Cerebellum (tissue), 4 donors: ENCODE measurements at places on chromosomes 3 and 15. TPM values are rescaled to one million over a fixed set of nuclear protein-coding genes. Genes with fewer than 3 reads are reported as not detected.

MAGEL2 gene
- total RNA-seq: 3.4 TPM

GRCh38 chr3:61980041-61980440 lies 393.3 kb downstream of the FEZF2 start:
- DNase-seq: no peak

- DNase-seq: no peak
Measured at GRCh38 chr3:123628996-123629746, 44.3 kb upstream of the HACD2 start.

DNA sequence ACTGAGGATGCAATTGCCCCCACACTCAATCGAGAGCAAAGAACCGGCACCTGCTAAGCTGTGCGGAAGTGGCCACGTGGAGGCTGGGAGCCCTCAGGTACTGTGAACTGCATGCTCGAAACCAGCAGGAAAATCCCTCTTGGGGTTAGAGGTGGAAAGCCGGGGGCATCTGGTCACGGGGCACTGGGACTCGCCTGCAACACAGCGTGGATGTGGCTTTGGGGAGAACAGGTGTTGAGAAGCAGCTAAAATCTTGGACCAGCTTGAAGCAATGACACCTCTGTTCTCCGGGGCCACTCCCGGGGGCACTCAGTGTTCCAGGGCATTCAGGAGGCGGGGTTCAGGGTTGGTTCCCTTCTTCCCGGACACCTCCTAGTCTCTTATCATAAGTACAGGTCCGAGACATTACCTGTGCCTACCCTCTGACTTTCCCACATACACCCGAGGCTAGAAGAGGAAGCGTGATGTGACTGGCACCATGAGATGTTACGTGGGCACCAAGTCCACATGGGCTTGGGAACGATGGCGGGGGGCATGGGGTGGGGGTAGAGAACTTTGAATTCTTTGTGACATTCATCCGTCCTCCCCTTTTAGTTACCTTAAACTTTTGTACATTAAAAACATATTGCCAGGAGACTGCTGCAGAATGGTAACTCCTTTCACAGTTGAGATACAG lies 172.0 kb downstream of the ADAMTS17 start:
- no peak for DNase-seq

DNA sequence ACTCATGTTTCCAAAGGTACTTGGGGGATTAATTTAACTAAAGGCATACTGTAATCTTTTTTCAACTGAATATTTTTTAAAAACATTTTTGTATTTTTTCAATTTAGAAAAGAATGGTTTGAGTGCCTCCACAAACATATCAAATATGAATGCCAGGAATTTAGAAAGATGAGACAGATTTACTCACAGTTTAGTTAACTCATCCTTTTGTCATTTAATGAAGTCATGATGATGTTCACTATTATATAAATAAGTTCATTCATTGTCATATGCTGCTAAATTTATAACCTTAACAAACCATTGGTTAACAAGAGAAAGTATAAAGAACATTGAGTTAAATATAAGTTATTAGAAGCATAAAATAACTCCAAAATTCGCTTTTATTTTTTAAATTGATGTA lies 50.0 kb downstream of the FGF7 start:
- no peak for DNase-seq

DNA sequence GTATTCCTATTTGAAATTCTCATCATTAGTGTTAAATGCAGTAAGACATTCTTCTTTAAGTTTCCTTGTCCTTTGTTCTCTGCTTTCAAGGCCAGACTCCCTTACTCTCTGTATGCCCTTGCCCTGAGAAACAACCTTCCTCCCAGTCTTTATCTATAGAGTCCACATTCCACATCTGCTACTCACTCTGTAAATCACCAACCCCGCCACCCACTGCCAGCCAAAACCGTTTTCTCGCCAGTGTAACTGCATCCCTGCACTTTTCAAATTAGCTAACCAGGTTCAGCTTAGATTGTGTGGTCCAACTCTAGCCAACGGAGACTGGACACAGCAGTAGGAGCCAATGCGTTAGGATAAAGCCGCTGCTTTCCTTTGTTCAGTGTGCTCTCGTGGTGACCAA lies 402.4 kb upstream of the PDZRN3 start:
- no peak for DNase-seq

- no peak for DNase-seq
Measured at GRCh38 chr3:169008776-169009358, 654.6 kb downstream of the MECOM start.

DNA sequence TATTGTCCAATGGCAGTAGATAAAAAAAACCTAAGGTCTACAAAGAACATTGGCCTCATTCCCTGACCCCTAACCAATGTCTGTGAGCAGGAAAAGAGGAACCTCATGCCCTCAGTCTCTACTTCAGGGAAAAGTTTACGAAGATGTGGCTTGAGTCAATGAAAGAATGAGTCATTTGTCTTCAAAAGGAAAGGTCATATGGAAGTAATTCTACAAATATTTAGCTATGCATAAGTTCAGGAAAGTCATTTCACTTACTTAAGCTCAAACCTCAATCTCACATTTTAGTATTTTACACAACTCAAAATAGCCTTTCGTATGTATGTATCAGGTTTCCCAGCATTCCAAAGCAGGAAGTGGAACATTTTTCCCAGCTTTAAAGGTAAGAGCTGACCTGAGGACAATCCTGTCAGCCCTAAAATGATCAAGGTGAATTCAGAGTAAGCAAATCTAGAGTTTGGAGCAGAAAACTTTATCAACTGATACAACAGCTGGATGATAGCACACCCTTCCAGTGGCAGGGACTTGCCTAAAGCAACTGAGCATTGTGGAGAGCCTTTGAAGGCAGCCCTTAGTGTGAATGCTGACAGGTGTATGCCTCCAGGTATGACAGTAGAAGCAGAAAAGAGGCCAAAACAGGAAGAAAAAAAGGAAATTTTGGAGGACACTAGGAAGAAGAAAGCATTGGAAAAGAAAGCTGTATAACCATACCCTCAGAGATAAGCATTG lies 53.9 kb upstream of the ACKR4 start:
- no peak for DNase-seq

DNA sequence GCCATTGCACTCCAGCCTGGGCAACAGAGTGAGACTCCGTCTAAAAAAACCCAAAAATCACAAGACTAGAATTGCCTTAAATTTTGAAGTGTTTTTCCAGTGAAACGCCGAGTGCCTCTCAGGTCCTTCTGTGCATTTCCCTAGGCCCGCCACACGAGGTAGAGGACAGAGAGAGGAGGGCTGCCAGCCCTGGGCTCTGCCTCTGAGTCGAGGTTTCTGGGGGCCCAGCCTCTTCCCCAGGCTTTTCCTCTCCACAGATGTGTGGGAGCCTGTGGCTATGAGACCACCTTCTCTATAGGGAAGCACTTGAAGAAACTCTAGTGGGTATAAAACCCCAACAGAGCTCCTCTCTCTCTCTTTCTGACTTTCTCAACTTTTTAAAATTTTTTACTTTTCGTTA lies 10.9 kb upstream of the EHD4 start:
- DNase-seq: no peak
